ENCODE measurements at places on chromosomes 3 and 15.

DNA sequence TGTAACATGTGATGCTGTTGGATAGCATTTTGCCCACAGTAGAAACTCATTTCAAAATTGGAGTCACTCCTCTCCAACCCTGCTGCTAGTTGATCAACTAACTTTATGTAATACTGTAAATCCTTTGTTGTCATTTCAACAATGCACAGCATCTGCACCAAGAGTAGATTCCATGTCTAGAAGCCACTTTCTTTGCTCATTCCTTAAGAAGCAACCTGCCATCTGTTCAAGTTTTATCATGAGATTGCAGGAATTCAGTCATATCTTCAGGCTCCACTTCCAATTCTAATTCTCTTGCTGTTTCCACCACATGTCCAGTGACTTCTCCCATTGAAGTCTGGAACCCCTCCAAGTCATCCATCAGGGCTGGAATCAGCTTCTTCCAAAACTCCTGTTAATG lies 42.9 kb downstream of the AKAP13 start:
- DNase-seq: no peak

DNA sequence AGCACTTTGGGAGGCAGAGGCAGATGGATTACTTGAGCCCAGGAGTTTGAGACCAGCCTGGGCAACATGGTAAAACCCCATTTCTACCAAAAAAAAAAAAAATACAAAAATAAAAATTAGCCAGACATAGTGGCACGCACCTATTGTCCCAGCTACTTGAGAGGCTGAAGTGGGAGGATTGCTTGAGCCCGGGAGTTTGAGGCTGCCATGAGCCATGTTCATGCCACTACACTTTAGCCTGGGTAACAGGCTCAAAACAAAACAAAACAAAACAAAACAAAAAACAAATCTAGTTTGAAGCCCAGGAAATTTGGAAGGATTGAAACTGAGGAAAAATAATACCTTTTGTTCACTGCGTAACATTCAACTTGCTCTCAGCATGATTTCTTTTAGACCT lies 16.6 kb downstream of the TMOD3 start:
- DNase-seq: no peak

DNA sequence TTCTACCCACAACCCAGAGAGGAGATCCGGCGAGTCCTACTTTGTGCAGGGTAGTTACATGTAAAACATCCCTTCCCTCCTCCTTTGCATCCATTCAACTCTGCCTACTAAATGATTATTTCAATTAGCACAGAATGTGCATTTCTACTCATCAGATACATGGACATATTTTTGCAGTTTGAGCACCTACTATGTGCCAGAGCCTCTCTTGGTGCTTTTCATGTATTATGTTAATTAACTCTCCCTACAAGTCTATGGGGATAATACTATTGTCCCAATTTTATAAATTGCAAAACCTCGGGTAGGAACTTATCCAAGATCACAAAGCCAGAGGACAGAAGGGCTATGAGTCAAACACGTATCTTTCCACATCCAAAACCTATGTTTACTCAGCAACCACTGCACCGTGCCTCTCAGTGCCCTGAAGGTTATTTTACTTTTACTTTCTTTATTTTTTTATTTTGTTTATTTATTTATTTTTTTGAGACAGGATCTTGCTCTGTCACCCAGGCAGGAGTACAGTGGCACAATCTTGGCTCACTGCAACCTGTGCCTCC lies 432.8 kb downstream of the MAGI1 start:
- DNase-seq: no peak

DNA sequence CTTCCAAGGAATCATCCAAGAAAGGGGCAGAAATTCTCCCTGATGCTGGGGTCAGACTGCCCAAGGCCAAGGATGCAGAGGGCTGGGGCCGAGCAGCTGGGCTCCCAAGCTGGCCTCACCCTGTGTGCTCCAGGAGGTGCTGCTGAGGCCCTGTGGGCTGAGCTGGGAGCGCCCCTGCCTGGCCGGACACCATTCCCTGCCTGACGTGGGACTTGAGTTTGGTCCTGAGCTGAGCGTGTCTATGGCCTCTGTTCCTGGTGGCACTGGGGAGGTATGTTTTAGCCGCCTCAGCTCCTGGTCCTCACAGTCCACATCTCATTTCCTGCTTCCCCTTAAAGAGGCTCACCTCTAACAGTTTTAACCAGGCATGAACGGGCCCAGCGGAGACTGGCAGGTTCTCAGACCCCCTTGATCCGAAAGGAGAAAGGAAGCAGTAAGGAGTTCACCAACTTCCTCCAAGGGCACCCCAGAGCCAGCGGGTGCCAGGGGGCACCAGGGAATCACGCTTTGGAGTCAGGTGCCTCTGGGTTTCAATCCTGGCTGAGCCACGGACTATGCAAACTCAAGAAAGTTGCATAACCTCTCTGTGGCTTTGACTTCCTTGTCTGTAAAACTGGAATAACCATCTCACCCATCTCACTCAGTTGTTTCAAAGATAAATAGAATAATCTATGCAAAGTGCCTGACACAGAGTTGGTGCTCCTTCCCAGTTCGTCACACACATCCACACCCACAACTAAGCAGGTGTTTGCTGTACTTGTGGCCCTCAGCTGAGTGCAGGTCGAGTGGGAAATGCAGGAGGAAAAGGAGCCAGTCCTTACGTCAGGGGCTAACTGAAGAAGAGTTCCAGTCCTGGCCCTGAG lies 48.6 kb downstream of the SLC12A8 start:
- DNase-seq: no peak

- DNase-seq: no peak
Observed at GRCh38 chr3:64449026-64449425, 223.8 kb upstream of the PRICKLE2 start.

DNA sequence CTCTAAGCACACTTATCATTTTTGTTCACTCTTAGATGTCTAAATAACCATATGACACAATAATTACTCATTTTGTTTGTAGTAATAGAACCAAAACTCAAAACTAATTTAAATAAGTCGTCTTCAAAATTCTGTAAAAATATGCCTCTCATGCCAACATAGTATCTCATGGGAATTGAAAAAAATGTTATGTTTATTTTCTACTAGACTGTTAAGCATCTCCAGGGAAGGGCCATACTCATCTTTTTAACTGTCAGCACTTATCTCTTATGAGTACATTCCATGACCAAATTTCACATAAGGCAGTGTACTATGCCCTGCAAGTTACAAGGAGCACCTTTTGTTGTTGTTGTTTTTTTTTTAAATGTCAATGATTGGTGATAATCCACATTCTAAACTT lies 18.3 kb upstream of the USF3 start:
- DNase-seq: no peak

DNA sequence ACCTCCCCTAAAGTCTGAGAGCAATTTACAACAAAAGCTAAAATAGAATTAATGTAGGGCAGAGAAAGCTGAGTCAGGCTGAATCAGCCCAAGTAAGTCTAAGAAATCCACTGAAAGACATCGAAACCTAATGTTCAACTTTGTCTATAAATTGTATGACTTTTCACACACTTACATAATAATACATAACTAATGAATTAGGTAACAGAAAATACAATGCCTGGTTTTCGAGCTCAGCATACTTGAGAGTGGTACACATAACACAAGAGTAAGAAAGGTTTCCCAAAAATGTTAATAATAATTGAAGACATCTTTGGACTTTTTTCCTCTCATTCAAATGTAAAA lies 55.3 kb upstream of the VGLL4 start:
- no peak for DNase-seq

DNA sequence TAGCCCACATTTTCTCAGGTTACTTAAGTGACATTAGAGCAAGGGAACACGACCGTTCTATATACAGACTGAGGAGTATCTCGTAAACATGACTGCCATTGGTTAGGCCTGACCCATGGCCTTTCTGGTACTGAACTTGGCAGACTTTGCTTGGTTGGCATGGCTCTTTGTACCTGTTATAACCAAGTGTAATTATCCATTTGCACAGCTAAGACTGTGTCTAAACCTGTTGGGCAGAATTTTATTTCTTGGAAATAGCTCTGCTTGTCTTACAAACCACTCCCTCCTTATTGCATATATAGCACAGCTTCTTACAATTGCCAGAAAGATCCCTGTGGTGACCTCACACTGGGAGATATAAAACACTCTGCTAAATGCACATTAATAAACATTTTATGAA lies 106.9 kb downstream of the P2RY1 start:
- no peak for DNase-seq

- no peak for DNase-seq
Observed at GRCh38 chr3:194928227-194928626, 242.5 kb downstream of the FAM43A start.

- DNase-seq: no peak
Observed at GRCh38 chr3:122074621-122075265, 19.6 kb downstream of the CD86 start.

DNA sequence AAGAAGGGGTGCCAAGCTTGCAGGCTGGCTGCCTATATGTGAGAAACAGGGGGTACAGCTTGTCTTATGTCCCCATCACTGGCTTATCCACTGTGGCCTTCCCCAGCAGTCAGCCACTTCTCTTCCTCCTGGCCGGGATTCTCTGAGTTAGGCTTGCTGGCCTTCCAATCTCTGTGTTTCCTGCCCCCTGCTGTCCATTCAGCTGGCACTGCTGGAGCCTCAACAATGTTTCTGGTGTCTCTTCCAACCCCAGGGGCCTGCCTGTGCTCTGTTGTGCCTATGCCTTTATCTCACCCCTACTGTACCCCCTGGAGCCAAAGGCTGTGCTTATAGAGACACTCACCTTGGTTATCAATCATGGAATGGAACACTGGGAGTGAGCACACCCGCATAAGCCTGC lies 36.5 kb downstream of the ANAPC13 start:
- peak; percentile 56 for DNase-seq

DNA sequence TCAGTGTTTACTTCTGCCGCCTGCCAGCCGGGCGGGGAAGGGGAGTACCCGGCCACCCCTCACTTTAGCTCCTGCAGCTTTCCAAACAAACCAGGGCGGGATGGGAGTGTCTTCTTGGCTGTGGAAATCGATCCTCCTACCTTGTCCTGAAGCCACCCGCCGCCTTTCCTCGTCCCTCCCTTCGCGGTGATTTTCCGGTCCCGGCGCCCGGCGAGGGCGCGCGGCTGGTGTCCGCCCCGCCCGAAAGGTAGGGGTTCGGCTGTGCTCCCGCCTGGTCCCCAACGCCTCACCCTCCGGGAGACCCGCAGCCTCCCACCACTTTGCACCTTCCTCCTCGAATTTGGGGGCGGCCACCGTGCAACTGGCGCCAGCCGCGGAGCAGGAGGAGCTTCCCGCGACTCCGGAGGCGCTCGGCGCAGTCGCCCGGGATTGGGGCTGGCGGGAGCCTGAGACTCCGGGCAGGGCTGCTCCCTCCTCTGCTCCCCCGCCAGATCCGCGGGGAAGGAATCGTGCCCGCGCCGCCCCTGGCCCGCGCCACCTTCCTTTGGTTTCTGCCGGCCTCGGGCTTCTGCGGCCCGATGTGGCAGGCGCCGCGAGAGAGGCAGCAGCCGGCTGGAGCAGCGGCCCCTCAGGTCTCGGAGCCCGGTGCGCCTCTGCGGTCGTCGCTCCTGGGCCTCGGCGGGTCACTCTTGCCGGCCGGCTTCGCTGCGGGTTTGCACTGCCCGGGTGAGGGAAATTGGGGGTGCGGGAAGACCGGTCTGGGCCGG lies 30.7 kb upstream of the ST3GAL6 start:
- peak; percentile 74 for DNase-seq

DNA sequence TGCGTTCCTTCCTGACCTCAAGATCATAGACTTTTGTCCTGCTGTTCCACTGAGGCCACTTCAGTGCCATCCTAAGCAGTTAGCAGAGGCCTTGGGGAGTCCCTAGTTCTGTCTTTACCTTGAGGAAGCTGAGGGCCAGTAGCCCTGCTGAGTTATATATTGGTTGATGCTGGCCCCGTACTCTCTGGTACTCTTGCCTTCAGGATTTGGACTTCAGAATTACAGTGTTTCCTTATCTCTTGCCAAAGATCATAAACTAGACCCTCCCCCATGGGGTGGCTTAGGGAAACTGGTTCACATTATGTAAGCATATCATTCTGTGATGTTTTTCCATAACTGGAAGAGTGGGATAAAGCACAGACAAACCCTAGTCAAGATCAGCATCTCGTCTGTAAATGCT lies 33.2 kb downstream of the KBTBD12 start:
- DNase-seq: no peak

DNA sequence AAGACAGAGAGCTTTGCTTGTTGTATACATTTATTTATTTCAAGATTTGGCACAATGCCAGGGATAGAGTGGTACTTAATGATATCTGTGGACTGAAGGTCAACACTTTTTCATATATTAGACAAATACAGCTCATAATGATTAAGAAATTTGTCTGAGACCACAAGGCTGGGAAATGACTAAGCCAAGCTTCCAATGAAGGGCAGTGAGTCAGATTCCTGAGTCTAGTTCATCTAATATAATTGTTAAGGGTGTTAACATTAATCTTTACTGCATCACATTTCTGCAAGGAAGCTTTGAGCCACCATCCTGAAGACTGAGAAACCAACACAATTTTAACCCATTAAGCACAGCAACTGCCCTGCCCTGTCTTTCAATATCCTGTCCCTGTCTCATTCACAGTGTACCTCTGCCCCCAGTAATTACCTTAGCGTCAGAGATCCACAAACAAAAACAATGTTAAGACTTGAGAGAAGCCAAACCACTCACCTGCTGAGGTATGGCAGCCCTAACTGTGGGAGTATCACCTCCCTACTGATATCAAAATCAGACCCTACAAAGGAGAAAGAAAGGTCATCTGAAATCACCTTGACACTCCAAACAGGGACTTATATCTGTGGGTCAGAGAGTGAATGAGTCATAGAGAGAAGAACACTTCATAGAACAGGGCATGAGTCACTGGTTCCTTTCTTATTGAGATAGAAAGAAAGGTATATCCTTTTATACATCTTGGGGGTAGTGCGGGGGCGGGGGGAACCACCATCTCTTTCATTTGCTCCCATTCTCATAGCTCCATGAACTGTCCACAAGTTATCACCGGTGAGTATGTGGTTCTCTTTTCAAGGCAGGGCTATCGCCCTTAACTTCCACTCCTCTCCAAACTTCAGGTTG lies 74.7 kb downstream of the MAGI1 start:
- no peak for DNase-seq

- DNase-seq: no peak
Observed at GRCh38 chr3:113654851-113655250, 41.6 kb downstream of the USF3 start.

GRCh38 chr15:78444255-78444654 lies 6.2 kb downstream of the IREB2 start:
- DNase-seq: no peak

DNA sequence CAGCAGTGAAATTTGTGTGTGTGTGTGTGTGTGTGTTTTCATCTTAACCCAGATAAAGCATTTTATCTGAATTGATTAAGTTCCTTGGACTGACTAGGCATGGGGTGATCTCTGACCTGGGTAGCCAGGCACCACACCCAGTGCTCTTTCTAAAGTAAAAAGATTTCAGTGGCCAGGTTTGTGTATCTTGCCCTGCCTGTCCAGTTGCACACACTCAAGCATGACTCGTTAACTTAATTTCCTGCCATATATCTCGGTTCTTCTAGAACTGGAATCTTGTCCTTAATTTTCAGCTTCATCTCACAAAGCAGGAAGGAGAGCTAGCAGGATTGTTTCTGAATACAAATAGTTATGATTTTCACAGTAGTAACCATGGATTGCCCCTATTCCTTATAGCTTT lies 17.0 kb downstream of the TM4SF18 start:
- DNase-seq: no peak

GRCh38 chr15:79474252-79474651 lies 42.1 kb downstream of the MINAR1 start:
- DNase-seq: no peak
